ENCODE measurements at places on chromosomes 3 and 15.

DNA sequence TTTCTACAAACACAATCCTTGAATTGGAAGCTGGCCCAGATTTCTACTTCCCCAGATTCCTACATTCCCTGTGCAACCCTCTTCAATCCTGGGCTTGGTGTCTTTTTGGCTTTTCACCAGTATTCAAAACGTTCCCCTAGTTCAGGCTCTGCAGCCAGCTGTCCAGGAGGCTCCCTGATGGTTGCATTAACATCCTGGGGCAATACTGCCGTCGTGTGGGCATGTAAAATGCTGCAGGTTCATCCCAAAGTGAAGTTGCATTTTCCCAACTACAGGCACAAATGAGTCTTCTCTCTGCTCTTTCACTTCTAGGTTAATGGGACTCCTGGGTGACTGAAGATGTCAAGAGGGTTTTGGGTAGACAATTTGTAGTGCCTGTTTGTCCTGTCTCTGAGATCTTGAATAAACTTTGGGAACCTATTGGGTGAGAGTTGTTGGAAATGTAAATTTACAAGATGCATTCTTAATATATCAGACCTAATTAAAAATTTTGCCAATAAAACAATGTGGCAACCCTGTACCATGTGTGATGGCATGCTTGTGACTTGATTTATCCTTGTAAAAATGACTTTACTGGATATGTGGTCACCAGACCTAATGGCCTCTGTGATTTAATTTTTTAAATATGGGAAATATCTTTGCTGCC is 28.6 kb downstream of the SOX14 start:
- no peaks in the 10 kb centered on the region for H3K4me1 ChIP-seq
- DNase-seq, result no peak
- H3K27me3 ChIP-seq, result no peaks in the 10 kb centered on the region
- no peaks in the 10 kb centered on the region for H3K36me3 ChIP-seq
- H3K27ac ChIP-seq, result no peak overlapping the region
- no peak overlapping the region for H3K4me3 ChIP-seq

GRCh38 chr3:116552246-116552645 is 107.0 kb upstream of the LSAMP start:
- H3K36me3 ChIP-seq, result no peaks in the 10 kb centered on the region
- H3K4me3 ChIP-seq, result no peak overlapping the region
- no peak overlapping the region for H3K27ac ChIP-seq
- no peaks in the 10 kb centered on the region for H3K4me1 ChIP-seq

- H3K4me3 ChIP-seq, result no peak overlapping the region
- no peak overlapping the region for H3K27ac ChIP-seq
- H3K4me1 ChIP-seq, result no peaks in the 10 kb centered on the region
- H3K27me3 ChIP-seq, result no peaks in the 10 kb centered on the region
- peaks cover 66% of the 10 kb centered on the region for H3K36me3 ChIP-seq
- no peak for DNase-seq
Observed at GRCh38 chr3:113495035-113495434, 19.9 kb downstream of the SPICE1 start.

DNA sequence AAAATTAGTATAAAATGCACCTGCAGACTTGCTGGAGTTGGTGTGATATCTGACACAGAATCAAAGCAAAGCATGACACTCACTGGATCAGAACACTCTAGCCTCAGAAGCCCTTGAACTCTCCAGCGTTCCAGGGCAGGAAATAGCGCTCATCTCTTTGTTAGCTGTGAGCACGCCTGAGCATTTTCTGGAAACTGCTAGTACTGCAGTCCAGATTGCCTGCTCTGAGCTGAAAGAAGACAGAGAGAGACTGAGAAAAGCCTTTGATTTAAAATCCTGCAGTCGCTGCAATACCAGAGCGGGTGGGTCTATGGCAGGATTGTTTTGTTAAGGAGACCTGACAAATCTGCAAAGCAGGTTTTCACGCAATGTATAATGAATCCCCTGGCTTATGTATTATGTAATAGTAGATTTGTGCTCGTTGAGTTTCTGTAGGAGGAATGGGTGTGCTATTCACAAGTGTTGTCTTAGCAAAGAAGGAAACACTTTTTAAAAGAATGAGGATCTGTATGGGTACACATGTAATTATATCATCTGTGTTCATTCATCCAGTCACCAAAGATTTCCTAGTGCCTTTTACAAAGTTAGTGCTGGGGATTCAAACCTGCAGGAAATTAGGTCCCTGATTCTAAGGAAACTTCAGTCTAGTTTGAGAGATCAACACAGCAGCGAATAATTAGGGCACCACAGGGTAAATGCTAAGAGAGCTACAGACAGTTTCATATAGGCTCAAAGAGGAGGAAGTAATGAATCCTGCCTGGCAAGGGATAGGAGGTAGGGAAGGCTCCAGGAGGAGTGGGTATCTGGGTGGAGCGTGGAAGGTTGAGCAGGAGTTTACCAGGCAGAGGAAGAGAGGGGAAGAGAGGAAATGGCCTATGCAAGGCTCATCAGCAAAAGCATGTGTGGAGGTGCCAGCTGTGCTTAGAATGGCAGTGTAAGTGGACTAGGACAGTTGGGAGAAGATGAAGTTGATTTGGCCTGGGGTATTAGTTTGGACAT is 26.1 kb upstream of the MGLL start:
- no peaks in the 10 kb centered on the region for H3K36me3 ChIP-seq
- H3K27me3 ChIP-seq, result no peaks in the 10 kb centered on the region
- no peak overlapping the region for H3K4me3 ChIP-seq
- no peak overlapping the region for H3K27ac ChIP-seq

DNA sequence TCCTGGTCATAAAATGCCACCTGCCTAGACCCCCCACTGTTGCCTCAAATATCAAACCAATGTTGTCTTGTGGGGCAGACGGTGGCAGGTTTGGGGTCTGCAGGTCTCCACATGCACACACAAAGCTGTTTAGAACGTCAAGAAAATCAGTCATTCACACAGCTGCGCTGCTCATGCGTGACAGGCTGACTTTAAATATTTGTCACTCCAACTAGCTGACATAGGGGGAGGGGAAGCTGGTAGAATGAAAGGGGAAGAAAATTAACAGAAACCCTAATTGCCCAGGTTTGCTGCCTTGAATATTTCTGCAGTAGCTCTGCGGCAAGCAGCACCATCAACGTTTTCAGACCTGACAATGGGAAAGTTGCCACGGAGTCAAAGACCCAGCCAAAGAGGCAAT is 201.8 kb downstream of the ABHD5 start:
- H3K36me3 ChIP-seq, result no peaks in the 10 kb centered on the region
- peaks cover 17% of the 10 kb centered on the region for H3K27me3 ChIP-seq
- peak; percentile 18 for DNase-seq
- peaks cover 14% of the 10 kb centered on the region for H3K4me1 ChIP-seq

DNA sequence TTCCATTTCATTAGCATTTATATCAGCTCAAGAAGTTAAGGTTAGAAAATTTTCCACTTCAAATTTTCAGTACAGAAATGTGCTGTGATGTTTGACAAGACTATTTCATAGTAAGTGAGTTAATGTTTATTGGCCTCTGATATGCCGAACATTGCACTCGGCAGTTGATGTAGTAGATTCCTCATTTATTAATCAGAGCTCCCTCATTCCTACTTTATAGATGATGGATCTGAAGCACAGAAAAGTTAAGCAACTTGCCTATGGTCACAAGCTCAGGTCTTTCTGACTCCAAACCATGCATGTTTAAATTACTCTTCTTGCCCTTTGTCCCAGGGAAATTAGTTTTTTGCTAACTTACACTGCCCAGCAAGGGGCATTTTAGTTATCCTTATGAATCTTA is 92.0 kb downstream of the ATG7 start:
- no peaks in the 10 kb centered on the region for H3K27me3 ChIP-seq
- peaks cover 84% of the 10 kb centered on the region for H3K36me3 ChIP-seq
- H3K27ac ChIP-seq, result no peak overlapping the region

Measured in stomach (tissue), 19 donors.